BJ (cell line): ENCODE measurements at places on chromosomes 4 and X.

GRCh38 chr4:117831060-117831683, 203.1 kb upstream of the NDST3 start:
- no peak for DNase-seq

DNA sequence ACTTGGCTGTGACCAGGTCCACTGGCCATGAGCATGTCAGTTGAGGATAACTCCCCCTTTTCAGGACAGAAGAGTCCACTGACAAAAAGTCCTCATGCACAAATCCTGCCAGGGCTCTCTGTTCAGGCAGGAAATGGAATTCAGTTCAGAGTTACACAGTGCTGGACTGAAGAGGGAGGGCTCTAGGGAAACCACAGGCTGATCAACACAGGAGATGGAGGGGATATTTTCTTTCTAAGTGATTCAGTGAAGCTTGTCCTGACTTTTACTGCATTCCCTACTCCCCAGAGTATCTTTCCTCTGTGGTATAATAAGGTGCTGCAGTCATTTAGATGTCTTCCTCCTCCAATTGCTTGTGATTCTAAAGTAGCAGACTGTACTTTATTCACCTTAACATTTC, 335.5 kb upstream of the IGFBP7 start:
- no peak for DNase-seq

GRCh38 chrX:70039758-70040157, 10.0 kb downstream of the AWAT2 start:
- no peak for DNase-seq

- DNase-seq: no peak
Observed at GRCh38 chr4:2947926-2948325, 15.3 kb downstream of the NOP14 start.

DNA sequence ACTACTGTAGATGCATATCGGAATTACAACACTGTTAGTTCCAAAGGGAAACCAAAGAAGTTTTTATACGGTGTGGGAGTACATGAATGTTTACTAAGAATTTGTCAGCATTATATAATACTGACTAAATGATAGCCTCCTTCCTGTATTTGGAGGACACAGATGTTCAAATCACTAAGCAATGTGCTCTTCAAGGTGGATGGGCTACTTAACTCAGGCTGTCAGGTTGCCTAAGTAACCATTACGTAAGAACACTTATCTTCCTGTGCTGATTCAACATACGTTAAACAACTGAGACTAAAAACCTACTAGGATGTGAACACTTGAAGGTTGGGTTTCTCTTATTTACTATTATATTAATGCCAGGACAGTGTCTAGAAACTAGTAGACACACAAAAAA, 81.9 kb upstream of the HPGD start:
- DNase-seq: peak; percentile 8

GRCh38 chr4:145511913-145512522, 30.4 kb downstream of the SMAD1 start:
- no peak for DNase-seq

GRCh38 chr4:140315970-140316369, 57.5 kb upstream of the SCOC start:
- DNase-seq: no peak

GRCh38 chr4:145473203-145473602, 8.4 kb upstream of the SMAD1 start:
- no peak for DNase-seq

- no peak for DNase-seq
Observed at GRCh38 chr4:627347-628125, 2.2 kb downstream of the PDE6B start.

DNA sequence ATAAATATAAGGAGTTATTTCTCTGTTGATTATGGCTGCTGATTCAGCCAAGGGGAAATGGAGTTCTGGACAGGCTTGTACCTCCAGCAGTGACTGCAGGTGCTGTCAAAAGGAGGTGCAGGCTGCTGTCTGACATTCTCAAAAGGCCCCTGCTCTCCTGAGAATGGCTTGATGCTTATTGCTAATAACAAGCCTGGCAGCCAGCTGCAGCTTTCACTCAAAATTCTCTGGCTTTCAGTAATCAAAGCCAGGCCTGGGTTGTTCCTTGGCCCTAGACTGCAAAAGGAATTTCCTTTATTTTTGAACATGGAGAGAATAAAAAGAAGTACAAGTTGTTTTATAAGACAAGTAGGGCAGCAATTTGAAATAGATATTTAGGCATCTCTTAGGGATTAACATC, 575.9 kb downstream of the MID1IP1 start:
- DNase-seq: no peak

DNA sequence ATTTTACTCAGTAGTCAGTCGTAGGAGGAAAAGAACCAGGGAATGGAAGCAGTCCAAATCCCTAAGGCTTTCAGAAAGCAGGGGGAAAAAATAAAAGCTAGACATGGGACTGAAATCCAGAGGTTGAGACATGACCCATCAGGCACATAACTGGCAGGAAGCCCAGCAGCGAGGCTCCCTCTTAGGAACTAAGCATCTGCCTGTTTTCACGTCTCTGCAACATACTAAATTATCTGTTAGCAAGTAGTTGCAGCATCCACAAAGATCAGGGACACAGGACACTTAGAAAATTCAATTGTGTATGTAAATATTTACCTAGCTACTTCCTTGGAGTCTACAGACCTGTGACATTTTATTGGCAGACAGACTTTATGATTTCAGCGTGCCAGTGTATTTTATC, 118.0 kb upstream of the EDNRA start:
- DNase-seq: no peak

- DNase-seq: no peak
Observed at GRCh38 chr4:53531585-53532224, 59.6 kb downstream of the LNX1 start.

DNA sequence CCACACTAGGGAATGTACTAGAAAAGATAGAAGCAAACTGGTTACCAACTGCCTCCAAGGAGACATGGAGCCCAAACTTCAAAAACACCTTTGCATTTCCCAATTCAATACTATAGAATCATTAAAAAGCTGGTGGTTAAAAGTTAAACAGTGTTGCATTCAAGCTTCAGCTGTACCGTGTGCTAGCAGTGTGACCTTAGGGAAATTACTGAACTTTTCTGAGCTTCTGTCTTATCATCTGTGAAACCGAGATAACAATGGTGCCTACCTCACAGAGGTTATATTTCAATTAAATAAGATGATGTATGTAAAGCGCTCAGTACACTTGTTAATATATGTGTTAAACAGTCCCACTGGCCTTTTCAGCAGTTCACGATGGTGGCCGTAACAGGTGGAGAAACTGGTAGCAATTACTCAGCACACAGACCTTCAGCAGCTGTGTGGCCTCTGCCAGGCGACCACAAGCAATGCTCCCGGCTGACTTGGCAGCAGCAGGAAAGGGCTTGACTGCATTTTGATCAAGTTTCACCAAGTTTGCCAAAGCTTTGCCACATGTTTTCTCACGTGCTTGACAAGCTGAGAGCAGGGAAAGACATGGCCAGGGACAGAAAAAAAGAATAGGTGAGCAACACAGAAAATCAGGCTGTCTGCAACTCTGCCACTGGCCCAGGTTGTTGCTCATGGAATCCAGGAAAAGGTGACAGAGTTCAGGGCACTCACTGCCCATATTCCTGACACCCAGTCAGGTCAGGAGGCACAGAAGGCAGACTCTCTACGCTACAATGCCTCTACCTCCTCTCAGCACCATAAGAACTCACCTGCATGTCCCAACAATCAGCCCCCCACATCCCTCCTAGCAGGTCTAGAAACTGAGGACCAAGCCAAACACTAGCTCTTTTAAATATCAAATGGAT, 72.1 kb downstream of the PARM1 start:
- no peak for DNase-seq

GRCh38 chr4:57154926-57155325, 44.7 kb upstream of the IGFBP7 start:
- DNase-seq: no peak

DNA sequence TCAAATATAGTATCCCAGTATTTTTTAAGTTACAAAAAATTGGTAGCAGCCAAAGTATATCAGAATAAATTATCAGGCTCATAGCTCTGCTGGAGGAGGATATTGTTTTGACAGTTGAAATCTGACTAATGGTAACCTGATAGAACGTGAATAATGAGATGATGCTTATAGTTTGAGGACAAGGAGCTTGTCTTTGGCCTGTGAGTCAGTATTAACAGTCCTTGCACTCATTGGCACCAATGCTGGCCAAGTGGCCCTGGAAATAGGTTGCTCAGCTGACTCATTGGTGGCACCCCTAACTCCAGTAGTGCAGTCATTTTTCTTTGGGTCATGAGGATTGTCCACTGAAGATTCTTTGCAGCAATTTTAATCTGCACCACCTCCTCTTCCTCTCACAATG, 203.3 kb upstream of the JADE1 start:
- peak; percentile 4 for DNase-seq

GRCh38 chr4:41236032-41236431, 20.7 kb upstream of the UCHL1 start:
- no peak for DNase-seq

DNA sequence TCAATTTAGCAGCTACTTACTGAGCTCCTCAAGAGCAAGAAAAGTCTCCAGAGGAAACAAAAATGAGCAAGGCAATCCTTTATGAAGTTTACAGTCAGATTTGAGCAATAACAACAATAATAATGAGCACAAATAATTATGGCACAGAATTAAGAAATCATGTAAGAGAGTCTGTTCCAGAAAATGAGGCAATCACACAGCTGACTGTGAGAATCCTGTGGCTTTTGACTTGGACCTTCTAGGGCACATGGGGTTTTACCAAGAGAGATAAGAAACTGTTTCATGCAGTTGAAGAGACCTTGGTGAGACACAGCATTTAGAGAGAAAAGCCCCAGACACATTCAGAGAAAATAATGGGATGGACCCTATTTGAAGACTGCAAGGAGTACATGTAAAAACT, 362.6 kb upstream of the MAGEB2 start:
- no peak for DNase-seq

DNA sequence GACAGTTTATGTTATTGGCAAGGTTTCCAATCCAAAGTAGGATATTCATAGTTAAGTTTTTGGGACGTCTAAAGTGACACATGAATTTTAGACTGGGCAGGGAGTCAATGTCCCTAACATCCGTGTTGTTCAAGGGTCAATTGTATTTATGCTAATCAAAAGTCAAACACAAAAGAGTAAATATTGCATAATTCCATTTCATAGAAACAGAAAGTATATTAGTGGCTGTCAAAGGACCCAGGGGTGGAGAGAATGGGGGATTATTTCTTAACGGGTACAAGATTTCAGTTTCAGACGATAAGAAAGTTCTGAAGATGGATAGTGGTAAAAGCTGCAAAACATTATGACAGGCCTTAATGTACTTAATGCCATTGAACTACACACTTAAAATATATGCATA, 971.8 kb upstream of the AGA start:
- DNase-seq: no peak

DNA sequence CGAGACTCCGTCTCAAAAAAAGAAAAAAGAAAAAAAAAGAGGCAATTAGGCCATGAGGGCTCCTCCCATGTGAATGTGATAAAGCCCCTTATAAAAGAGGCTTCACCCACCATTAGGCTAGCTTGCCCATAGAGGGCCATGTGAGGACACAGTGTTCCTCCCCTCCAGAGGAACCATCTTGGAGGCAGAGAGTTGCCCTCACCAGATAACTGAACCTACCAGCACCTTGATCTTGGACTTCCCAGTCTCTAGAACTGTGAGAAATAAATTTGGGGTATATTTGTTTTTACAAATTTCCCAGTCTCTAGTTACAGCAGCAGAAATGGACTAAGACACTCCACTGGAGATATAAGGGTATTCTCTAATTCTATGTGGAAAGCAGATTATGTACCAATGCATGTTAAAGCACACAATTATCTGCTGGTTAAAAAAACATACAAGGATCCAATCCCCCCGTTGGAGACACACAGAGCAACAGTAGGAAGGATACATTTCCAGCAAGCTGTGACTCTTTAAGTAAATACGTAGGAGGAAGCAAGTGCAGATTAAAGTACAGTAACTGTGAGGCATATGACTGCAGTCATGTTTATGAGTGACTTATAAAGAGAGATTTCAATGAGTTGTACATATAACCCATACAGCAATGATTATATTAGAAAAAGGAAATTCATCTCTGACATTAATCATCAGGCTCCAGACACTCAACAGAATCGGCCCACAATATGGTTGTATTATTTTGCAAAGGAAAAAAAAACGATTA, 21.4 kb downstream of the SH3RF1 start:
- DNase-seq: no peak

GRCh38 chr4:155434366-155434765, 57.6 kb upstream of the MAP9 start:
- DNase-seq: no peak

DNA sequence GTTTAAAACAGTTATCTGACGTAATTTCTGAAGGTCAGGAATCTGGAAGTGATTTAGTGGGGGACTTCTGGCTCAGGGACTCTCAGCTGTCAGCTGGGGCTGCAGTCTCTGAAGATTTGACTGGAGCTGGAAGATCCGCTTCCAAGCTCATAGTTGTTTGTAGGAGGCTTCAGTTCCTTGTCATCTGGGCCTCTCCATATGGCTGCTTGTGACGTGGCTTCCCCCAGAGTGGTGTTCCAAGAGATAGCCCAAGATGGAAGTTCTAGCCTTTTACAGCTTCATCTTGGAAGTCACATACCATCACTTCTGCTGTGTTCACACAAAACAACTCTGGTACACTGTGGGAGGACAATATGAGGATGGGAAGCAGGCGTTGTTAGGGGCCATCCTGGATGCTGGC, 2.1 kb downstream of the MPC1L start:
- no peak for DNase-seq

- peak; percentile 4 for DNase-seq
Observed at GRCh38 chr4:89024051-89024675, 32.8 kb downstream of the FAM13A start.

DNA sequence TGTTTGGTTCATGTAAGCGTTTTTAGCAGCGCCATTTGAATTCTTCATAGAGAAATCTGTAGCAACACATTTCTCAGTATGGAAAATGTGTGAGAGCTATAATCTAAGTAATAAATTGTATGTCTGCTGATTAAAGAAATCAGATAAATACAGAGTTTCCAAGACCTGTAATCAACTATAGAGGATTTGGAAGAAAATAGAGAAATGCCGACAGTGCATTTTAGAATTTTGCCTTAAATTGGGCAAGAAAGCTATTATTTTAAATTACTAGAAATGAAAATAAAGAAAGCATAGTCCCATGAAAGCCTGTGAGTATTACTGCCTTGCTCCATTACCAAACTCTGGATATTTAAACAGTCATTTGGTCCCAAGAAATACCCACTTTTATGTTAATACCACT, 2.7 kb downstream of the RUFY3 start:
- no peak for DNase-seq

GRCh38 chr4:73392936-73393335, 11.2 kb upstream of the ALB start:
- no peak for DNase-seq

GRCh38 chr4:26386386-26386785, 65.6 kb downstream of the RBPJ start:
- no peak for DNase-seq
